Suppressor macrophage (primary cell): ENCODE measurements at places on chromosomes 3 and 15.

DNA sequence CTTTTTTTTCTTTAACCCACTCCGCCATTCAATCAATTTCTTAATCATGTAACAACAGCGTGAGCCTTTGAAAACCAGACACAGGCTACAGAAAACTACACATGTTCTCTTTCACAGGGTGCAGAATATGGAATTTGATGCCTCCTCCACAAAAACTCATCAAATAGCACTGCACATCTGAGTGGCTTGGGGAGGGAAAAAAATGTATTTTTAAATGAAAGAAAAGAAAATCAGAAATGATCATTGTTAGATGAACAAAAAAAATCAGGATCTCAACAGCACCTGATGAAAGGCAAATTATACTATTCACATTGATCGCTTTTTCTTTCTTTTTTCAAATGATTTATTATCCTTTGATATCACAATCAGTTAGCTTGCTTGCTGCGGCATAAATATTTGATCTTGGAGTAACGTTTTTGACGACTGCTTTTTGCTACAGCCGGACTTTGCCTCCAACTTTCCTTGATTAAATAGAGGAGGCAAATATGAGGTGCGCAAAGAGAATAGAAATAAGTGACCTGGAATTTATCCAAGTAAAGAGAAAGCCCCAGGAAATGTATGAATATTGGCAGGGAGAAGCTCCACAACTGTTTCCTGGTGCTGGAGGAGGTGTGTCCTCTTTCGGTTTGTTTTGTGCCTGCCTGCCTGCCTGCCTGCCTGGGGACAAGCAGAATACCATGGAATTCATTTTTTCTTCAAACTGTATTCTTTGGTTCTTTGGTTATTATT, 63.1 kb downstream of the EDEM1 start:
- no peak for DNase-seq

DNA sequence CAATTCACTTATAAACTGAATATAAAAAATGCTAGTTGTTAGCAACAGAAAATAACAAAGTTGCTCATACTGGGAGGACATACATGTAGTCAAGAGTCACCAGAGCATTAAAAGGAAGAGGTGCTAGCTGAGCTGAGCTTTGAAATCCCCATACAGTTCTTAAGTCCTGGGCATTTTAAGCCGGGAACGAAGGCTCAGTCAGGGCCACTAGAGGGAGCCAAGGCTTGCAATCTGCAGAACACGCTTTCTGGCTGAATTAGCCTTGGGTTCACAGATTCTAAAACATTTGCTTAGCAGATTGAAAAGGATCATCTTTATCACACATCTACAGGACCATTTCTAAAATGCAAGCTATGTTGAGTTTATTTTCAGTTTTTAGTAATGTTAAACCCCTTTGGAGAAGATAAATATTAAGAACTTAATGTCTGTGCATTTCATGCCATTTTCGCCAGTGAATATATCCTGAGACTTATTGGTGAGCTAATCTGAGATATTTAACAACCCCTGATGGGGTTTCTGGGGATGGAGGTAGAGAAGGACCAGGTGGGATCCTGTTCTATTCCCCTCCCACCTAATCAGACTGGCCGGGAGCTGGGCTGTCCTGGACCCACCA, 26.3 kb upstream of the MNS1 start:
- DNase-seq = peak; percentile 79

DNA sequence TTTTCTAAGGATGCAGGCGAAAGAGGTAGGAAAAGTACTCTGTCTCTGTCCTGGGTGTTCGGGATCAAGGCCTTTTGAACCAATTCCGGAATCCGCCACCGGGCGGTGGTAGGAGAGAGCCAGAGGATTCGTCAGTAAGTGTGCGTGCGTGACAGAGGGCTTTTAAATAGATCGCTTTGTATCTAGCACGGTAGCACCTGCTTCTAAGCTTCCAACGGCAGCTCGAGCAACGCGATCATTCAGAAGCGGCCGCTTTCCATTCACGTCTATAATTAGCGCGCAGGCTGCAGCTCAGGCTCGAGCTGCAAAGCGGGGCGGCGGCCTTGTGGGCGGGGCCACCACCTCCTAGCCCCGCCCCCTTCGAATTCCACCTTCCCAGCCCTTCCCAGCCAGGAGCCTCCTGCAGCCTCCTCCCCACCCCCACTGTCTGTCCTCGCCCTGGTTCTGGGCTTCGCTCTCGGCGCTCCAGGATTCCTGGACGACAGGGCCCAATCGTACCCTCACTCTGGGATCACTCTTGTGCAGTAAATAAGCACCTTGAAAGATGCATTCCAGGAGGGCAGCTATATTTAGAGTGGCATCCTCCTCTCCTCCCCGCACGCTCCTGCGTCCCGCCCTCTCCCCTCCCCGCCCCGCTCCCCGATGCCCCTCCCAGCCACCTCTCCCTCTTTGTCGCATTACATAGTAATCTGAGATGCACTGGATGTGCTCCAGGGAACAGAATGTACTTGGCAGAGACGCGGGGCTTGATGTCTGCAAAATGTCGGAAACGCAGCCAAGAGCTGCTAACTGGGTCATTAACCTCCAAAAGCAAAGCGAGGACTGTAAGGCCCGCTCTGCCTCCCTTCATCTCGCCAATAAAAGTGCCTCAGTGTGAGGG, 224.1 kb upstream of the TPRG1 start:
- DNase-seq = peak; percentile 92

DNA sequence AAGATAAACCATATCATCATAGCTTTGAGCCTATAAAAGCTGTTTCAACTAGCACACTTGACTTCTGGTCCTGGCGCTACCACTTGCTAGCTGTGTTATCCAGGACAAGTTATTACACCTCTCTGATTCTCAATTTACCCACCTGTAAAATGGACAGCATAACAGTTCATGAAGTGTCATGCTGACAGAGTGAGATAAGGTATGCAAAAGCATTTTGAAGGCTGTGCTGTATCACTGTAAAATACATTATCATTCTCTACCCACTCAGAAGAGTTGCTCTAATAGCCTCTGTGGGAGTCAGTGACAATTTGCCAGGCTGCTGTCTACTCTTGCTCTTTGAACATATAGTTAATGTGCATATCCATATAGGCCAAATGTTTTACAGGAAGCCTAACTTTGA, 93.0 kb downstream of the SSR3 start:
- no peak for DNase-seq

GRCh38 chr3:117695321-117695720, 985.7 kb downstream of the TUSC7 start:
- DNase-seq = no peak

GRCh38 chr15:90143166-90143655, 40.9 kb upstream of the IDH2 start:
- DNase-seq = peak; percentile 38

DNA sequence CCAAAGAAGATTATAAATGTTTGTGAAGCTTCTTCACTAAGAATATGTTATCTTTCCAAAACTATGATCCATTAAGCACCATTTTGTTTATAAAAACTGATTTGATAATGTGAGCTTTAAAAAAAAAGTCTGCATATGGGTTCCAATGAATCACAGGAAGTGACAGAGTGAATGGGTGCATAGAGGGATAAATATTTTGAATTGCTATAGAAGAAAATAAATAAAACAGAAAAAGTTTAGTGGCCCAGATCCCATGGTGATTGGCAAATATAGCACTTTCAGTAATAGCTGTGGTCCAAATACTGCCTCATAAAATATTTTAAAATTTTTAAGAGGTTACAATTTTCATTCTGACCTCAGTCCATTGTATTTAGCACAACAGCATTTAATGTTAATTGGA, 19.2 kb downstream of the CPA3 start:
- no peak for DNase-seq

DNA sequence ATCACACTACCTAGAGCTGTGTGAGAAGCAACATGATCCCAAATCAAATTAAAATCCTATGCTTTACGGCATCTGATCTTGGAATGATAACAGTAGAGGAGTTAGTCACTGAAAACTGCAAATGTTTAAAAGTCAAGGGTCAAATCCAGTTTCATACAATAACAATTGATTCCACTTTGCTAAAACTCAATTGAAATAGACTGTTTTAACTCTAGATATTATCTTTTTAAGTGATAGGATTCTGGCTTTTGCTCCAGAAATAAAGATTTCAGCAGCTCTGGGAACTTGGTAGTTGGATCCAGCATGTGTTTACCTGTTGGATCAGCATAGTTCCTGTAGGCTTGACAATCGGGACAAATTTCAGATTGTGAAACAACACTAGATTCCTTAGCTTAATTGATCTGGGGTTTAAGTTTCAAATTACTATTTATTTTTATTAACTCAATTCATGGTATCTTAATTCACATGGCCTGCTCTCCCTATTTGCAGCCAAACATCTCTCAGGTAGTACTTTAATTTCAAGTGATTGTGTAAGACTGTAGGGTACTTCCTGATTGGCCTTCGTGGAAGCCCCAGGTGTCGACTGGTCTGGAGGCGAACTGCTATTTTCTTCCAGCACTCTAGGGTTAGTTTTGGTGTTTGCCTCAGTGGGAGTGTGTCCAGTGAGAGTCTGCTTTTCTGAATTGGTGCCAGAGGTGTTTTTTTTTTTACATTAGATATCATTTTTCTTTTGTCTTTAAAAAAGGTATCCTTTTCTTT, 16.6 kb downstream of the NFKBIZ start:
- no peak for DNase-seq

GRCh38 chr3:2303566-2303965, 204.9 kb downstream of the CNTN4 start:
- peak; percentile 8 for DNase-seq

DNA sequence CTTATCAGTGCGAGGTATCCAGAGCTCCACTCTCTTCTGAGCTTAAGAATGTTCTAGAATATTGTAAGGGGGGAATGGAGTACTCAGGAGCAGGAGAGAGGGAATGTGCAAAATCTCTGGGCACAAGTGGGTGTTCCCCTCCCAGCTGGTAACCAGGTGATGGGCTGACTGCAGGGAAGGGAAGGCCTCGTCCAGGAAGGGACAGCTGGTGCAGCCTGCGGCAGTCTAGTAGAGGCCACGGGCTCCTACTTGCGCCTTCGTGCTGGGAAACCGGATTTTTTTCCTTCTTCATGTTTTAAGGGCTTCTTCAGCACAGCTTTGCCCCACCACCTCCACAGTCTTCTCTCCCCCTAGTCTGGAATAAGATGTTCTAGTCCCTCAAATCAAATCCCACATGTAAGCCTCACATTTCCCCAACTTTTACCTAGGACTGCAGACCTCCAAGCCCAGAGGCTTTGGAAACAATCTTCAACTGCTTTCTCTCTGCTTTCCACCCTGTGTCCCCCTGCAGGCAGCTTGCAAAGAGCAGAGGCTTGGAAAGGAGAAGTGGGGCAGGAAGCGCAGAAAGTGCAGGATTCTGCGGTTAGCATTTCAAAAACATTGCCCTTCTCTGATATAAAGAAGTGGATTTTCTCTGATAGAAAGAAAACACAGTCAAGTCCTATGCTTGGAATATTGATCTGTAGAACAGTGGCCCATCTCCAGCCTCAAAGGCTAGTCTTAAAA, 11.9 kb upstream of the CGNL1 start:
- peak; percentile 58 for DNase-seq

GRCh38 chr3:187130346-187131066, 8.8 kb downstream of the RPL39L start:
- DNase-seq = peak; percentile 71

- DNase-seq = no peak
These were observed 213.9 kb downstream of the MTHFS start for GRCh38 chr15:79682851-79683288.

DNA sequence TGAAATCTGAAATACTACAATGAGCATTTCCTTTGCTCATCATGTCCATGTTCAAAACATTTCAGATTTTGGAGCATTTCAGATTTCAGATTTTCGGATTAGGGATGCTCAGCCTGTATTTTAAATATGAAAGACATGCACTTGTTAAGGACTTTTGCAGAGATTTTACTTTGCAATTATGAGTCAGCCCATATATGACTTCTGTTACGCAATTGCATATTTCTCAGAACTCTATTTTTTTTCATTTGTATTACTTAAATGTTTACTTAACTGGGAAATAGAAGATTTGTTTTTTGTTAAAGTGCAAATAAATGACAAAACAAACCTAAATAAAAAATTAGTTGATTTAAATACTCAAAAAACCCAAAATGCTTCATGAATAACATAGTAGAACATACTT, 376.2 kb downstream of the ZBTB20 start:
- peak; percentile 65 for DNase-seq

DNA sequence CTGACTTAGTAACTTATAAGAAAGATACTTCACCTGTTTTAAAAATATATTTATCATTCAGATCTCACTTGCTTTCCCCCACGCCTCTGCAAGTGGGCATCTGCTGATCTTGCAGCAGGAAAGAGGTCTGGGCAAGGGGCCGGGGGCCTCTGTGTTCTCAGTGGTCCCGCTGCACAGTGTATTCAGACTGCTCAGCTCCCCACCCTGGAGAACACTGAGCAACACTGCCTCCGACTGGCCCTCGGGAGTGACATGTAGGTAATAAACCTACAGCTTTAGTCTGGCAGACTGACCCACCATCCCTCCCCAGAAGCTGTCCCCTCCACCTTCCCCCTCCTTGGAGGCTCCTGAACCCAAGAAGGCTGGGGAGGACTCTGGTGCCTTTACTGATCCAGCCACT, 43.8 kb downstream of the GABRB3 start:
- DNase-seq = no peak

GRCh38 chr15:101432982-101433381, 56.5 kb downstream of the PCSK6 start:
- peak; percentile 10 for DNase-seq

DNA sequence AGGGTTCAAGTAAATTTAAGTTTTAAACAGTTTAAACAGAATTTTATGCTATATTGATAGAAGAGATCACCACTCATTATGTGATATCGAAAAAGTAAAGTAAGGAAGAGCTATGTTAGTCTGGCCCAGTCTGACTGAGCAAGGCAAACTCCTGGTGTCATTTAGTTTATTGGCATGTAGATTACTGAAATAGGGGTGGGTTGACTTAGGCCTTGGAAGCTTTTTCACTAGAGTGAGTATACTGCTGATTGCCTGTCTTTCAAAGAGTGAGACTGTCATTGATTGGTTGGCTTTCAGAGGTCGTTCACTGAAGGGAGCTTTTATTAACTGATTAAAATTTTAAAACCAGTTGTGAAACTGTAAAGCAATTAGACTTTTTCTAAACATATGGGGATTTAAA, 294.5 kb downstream of the NAALADL2 start:
- no peak for DNase-seq

DNA sequence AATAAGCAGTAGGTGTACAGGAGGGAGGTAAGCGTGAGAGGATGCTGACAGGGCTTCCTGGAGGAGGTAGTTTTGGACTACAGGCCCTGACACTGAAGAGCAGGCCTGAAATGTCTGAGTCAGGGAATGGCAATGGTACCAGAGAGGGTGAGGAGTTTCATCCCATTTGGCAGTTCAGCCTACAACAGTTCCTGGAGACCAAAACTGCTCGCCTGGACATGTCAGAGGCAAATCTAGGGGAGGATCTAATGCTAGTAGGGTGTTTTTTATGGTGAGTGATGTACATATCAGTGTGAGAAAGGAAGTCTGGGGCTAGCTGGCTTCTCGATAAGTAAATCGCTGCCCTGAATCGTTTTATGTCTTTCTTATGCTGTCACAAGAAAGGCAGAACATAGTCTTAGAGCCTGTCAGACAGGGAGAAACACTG, 13.8 kb upstream of the TNFSF10 start:
- DNase-seq = no peak

- DNase-seq = no peak
These were observed 204.6 kb upstream of the AZI2 start for GRCh38 chr3:28553175-28553574.
